Stimulated activated CD4-positive, alpha-beta T cell treated with anti-CD3 and anti-CD28 coated beads, TNF-alpha, amount 100 ng/mL, for 4 hours (primary cell): ENCODE measurements at places on chromosomes 5 and 9.

DNA sequence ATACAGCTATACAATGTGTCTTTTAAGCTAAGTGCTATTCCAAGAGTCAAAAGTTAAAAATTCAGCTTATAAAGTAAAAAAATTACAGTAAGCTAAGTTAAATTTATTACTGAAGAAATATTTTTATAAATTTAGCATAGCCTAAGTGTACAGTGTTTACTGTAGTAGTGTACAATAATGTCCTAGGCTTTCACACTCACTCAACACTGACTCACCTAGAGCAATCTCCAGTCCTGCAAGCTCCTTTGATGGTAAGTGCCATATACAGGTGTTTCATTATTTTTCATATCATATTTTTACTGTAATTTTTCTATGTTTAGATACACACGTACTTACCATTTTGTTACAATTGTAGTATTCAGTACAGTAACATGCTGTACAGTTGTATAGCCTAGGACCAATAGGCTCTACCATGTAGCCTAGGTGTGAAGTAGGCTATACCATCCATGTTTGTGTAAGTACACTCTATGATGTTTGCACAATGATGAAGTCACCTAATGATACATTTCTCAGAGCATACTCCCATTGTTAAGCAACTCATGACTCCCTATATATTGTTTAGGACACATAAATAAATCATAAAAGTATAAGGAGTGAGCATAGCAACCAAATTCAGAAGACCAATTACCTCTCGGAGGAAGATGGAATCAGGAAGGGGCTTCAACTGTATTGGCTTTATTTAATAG, 165.1 kb upstream of the SLC30A5 start:
- DNase-seq, result no peak

- no peak for DNase-seq
Measured at GRCh38 chr5:126516133-126516532, 78.9 kb downstream of the ALDH7A1 start.

DNA sequence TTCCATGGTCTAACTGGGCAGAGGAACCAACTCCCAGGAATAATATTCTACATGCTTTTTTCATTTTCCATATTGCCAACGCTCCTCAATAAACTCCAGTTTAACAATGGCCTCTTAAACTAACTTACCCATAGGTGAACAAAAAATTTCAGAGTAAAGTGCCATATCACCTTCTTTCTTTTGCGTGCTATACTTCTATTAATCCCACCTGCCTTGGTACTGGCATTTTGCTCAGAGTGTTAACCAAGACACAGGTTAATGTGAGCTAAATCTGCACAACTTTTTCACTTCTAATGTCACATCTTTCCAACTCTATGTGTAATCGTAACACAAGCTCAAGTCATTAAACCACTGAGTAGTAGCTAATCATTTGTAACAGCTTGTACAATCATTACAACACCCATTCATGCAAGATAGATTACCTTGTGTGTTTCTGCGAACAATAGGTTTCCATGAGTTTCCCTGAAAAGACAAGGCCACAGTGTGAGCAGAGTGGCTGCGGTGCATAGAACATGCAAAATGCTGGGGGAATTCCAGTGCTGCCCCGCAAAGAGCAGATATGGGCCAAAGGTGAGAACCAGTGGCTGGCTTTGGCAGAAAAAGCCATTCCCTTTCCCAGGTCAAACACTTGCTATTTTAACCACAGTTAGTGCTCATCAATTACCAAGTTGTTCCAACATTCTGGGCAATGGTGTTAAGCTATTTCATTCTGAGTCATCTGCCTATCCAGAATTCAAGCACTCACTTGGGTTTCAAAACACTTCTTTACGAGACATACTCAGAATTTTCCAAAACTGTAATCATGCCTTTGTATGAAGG, 42.8 kb downstream of the TIMD4 start:
- DNase-seq, result no peak

GRCh38 chr5:31027721-31028120, 165.8 kb upstream of the CDH6 start:
- no peak for DNase-seq

DNA sequence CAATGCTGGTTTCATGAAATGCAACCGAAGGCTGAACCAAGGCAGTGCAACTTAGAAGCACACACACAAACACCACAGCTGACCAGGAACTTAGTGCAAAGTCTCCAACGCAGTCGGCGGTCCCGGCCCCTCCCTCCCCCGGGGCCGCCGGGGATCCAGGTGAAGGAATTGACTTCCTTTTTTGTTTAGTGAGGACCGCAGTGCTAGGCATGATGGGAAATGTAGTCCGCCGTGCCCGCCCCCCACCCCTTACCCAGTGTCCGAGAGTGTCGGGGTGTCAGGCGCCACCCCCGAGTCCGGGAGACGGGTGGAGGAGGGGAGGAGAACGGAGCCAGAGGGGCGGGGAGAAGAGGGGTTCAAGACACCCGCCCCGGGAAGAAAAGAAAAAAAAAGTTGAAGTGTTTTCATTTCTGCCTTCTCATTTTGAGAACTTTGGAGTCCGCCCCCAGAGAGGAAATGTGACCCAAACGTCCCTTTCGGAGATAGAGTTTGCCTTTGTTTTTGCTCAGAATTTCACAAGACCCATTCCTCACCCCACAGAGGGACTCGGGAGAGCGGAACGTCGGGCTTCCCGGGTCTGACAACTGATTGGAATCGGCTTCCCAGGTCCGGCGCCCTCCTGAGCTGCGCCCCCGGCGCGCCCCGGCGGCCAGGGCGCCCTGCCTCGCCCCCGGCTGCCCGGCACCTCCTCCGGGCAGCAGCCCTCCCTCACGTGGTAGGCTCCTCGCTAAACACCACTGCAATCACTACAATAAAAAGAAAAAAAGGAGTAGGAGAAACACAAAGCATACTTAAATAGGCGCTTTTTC, 2.0 kb downstream of the IER5L start:
- no peak for DNase-seq

GRCh38 chr5:83889971-83890745, 169.5 kb upstream of the HAPLN1 start:
- no peak for DNase-seq

- no peak for DNase-seq
Measured at GRCh38 chr9:101220341-101220740, 164.5 kb downstream of the BAAT start.

- DNase-seq, result no peak
Measured at GRCh38 chr9:92781899-92782298, 17.3 kb upstream of the BICD2 start.

DNA sequence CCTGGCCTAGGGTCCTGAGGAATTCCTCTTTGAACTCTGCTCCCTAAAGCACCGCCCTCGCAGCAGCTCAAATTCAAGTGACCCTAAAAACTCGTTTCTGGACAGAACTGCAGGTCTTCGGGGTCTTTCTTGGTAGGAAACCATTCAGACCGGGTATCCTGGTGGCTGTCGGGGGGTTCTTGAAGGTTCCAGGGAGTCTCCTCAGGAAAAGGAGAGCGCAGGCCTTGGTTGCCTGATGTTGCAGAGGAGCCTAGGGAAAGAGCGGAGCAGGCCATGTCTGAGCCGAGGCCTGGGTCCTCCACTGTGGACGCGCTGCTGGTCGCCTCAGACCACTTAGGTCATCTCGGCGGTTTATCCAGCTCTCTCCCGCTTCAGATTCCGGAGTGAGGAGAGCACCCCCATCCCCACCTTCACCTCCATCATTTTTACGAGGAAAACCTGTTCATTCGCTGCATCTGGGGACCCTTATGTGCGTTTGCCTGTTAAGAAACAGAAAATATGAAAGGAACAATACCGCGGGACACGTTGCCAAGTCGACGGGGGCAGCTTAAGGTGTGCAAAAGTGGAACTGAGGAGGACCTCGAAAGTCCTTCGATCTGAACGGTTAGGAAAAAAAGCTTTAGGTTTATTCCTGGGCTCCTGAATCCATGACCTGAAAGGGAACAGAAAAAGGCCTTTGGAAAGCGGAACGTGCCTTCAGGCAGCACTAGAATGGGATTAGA, 299.4 kb downstream of the PARP8 start:
- no peak for DNase-seq

GRCh38 chr9:673966-674526, 167.5 kb upstream of the DMRT1 start:
- DNase-seq, result no peak

- no peak for DNase-seq
Measured at GRCh38 chr9:134378901-134379338, 52.7 kb downstream of the RXRA start.

DNA sequence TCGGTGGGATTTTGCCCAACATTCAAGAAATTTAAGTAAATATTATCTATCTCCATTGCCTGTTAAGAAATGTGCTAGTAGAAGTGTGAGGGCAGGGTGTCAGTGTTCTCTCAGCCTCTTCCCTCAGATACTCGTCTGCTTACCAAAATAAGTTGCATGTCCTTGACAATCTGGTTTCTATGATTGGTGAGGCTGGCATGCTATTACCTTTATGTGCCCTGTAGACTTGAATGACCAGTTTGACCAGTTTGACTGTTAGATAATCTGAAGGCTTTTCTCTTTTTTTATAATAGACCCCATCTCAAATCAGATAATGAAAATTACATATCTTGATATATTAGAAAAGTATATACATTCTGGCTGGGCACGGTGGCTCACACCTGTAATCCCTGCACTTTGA, 348 bp downstream of the CATSPER3 start:
- no peak for DNase-seq

- DNase-seq, result no peak
Measured at GRCh38 chr5:14063138-14063537, 80.0 kb upstream of the TRIO start.

DNA sequence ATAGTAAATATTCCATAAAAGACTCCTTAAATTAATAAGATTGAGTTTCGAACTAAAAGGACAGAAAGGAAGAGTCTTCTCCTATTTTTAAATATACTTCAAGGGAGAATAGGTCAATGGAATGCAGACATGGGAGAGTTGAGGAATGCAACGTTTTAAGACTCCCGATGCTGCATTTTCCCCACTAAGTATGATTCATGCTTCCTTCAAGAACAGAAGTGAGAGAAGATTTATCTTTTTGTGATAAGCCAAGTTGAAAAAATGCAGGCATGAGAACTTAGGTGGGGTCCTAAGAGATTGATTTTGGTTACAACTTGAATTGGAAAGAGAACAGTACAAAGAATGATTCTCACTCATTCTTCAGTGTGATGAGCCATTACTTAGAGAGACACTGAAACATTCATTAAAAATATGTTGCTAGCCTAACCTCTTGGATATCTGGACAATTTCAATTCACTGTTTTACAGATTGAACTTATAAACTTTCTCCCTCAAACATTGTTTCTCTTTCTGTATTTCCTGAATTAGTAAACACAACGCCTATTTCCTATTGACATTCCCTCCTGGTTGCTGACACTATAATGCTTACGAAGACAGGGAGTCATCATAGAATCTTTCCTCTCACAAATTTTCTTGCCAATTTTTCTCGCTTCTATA, 1666.1 kb upstream of the WWC1 start:
- no peak for DNase-seq

DNA sequence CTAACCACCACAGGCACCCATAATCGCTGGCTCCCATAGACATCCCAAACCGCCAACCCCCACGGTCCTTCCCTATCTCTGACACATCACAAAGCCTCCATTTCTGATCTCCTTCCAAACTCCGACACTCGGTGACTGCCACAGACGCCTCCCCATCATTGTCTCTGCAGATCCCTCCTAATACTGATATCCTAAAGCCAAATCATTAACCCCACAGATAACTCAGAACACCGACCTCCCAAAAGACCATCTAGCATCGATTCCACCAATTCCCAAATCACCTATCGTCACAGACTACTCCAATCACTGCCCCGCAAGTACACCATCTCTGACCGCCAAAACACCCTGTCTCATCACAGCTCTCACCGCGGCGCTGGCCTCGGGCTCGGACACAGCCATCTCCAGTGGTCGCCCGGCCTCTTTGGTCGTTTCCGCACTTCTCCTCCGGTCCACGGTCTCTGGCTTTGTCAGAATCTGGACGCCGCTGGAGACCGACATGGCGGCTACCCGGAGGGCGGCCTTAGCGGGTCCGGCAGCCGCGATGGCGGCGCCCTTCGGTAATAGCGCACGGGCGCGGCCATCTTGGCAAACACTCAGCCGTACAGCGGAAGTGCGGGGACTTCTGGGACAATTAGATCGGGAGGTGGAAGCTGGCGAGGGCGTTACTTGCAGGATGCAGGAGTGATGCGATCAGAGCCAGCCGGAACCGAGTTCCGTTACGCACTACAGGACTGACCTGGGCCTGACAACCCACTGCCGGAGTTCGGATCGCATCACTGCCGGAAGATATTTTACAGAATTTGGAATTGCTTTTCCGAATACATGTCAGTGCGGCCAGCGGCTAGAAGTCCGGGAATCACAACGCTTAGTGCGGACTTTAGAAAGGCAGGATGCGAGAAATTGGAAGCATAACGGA, at the start of gene ZFP37:
Gene ZFP37, minus strand, starts transcription at position 534 of the 916 bp plus-strand sequence. Its CDS starts 36 bp downstream, at position 498.
- DNase-seq, result peak; percentile 49

GRCh38 chr5:175617447-175617846, 40.4 kb upstream of the HRH2 start:
- no peak for DNase-seq

- no peak for DNase-seq
Measured at GRCh38 chr9:35606138-35606504, 1.1 kb downstream of the TESK1 start.

GRCh38 chr9:27019589-27019988, 14.1 kb upstream of the LRRC19 start:
- DNase-seq, result no peak

- DNase-seq, result no peak
Measured at GRCh38 chr5:4662756-4663155, 477.4 kb upstream of the ADAMTS16 start.

- DNase-seq, result no peak
Measured at GRCh38 chr5:1432296-1432695, 12.9 kb downstream of the SLC6A3 start.

DNA sequence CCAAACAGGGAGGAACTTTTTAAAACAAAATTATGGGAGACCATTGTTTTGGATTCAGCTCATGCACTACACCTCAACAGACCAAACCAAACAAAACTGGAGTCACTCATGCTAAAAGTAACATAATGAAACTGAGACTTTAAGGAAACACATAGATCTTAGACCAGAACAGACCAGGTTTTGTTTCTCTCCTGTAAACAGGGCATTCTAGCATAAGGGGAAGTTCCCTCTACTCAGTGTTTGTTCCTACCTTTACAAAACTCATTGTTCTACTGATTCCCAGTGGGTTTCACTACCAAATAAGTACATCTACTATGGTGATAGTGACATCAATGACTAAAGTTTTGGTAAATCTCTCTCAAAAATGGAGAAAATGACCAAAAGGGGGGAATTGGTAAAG, 1103.6 kb upstream of the EDIL3 start:
- no peak for DNase-seq

GRCh38 chr5:118863345-118863744, 125.0 kb downstream of the DTWD2 start:
- no peak for DNase-seq
